ENCODE measurements at places on chromosomes 1 and 21. TPM values are rescaled to one million over a fixed set of nuclear protein-coding genes. Genes with fewer than 3 reads are reported as not detected.

ALX3 gene
- not detected for total RNA-seq

FAM151A gene
- total RNA-seq, result not detected

GRCh38 chr1:97934491-97934890 is 13.7 kb upstream of the DPYD start:
- H3K4me1 ChIP-seq, result peaks cover 19% of the 10 kb centered on the region
- H3K27ac ChIP-seq, result no peak overlapping the region
- H3K27me3 ChIP-seq, result no peaks in the 10 kb centered on the region
- H3K36me3 ChIP-seq, result no peaks in the 10 kb centered on the region
- no peak overlapping the region for H3K4me3 ChIP-seq

GRCh38 chr1:118961156-118961555 is 27.0 kb downstream of the TBX15 start:
- peak overlapping the region; percentile 41 for H3K27ac ChIP-seq
- H3K4me3 ChIP-seq, result no peak overlapping the region
- DNase-seq, result no peak
- no peaks in the 10 kb centered on the region for H3K27me3 ChIP-seq

DNA sequence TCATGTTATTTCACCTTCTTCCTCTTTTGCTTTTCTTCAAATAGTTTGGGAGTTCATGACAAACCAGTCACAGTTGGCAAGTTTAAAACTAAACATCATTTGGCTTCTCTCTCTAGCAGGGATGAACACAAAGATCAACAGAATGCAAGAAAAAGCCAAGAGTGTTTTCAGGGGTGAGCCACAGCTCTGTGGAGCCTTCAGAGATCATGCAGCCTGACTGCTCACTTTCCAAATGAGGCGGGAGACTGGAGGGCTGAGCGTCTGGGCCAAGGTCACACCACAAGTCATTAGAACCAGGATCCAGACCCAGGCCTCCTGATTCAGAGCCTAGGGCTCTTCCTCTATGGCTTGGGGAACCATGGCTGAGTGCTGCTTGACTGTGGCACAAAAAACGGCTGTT is 2.7 kb downstream of the DPT start:
- H3K27me3 ChIP-seq, result no peaks in the 10 kb centered on the region
- no peaks in the 10 kb centered on the region for H3K4me1 ChIP-seq
- H3K36me3 ChIP-seq, result no peaks in the 10 kb centered on the region
- DNase-seq, result no peak
- H3K27ac ChIP-seq, result no peak overlapping the region
- no peak overlapping the region for H3K4me3 ChIP-seq

- DNase-seq, result no peak
- H3K4me1 ChIP-seq, result peaks cover 58% of the 10 kb centered on the region
- H3K36me3 ChIP-seq, result no peaks in the 10 kb centered on the region
Observed at GRCh38 chr1:94616506-94616905, 74.9 kb upstream of the F3 start.

All from SJSA1 (cell line).